ENCODE measurements at places on chromosomes 4 and X.

DNA sequence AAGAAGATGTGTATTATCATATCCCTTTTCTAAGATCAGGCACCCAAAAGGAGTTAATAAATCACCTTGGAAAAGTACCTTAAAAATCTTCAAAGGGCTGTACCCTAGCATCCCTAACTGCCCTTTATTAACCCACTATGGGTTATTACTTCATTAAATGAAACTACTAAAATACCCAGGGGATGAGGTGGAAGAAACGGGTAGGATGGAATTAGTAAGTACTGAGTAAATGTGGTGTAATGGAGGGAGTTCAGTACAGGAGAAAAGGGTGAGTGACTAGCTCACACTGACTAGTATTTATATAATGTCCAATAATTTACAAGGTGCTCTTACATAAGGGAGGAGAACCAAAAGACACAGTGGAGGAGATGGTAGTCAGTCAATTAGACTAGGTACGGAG lies 51.0 kb upstream of the RASGEF1B start:
- no peak for DNase-seq

DNA sequence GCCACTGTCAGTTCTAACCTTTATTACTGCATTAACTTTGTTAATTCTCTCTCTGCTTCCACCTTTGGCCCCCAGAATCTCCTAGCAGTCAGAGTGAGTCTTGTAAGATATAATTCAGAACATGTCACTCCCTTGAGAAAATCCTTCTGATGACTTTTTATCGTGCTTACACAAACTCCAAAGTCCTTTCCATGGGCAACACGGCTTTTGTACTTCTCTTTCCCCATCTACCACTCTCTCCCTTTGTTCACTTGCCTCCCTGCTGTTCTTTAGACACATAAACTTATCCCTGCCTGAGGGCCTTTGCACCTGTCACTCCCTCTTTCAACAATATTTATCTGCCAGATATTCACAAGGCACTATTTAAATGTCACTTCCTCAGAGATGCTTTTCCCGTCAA lies 64.8 kb downstream of the MAOB start:
- DNase-seq: no peak

- DNase-seq: no peak
Observed at GRCh38 chr4:180539284-180539683, 1703.9 kb upstream of the TENM3 start.

- no peak for DNase-seq
Observed at GRCh38 chr4:181579486-181579885, 663.7 kb upstream of the TENM3 start.

DNA sequence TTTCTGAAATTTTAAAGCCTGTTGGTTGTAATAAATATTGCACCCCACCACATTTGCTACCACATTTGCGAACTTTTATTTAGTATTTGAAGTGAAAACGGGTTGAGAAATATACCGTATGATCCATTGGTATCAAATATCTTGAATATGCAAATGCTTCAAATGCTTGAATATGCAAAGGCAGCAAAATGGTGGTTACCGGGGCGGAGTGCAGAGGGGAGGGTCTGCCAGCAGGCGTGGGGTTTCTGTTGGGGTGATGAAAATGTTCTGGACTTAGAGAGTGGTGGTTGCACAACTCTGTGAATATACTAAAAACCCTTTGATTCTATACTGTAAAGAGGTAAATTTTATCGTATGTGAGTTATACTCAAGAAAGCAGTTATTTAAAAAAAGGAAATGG lies 35.3 kb downstream of the SHROOM2 start:
- DNase-seq: no peak

DNA sequence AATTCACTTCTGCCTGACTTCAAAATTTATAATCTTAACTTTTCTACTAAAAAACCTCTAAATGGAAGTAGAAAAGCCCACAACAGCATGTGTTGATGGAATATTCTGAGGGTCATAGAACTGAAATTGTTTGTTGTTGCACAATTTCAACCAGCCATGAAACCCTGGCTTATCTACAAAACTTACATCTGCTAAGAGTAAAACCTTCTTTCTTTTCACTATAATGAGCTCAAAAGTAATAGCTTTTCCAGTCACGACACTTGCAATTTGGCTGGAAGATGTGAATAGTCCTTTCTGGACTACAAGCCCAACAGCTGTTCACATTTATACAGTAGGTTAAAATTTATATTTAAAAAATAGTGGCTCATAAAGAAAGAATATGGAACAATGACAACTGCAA lies 250.0 kb downstream of the GPAT3 start:
- DNase-seq: no peak

GRCh38 chr4:52780617-52781354 lies 29.6 kb upstream of the ERVMER34-1 start:
- DNase-seq: no peak

- no peak for DNase-seq
Observed at GRCh38 chr4:103012551-103012950, 7.0 kb downstream of the SLC9B1 start.

- no peak for DNase-seq
Observed at GRCh38 chr4:72875138-72875537, 194.4 kb downstream of the COX18 start.

DNA sequence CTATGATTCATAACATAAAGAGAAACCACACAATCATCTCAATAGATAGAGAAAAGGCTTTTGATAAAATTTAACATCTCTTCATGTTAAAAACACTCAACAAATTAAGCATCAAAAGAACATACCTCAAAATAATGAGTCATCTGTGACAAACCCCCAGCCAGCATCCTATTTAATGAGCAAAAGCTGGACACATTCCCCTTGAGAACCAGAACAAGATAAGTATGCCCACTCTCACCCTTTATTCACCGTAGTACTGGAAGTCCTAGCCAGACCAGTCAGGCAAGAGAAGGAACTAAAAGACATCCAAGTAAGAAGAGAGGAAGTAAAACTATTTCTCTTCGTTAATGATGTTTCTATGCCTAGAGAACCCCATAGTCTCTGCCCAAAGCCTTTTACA lies 507.2 kb downstream of the PABPC4L start:
- no peak for DNase-seq

GRCh38 chr4:70197842-70198241 lies 2.3 kb downstream of the ODAM start:
- no peak for DNase-seq

GRCh38 chr4:143308377-143308776 lies 28.3 kb upstream of the GAB1 start:
- DNase-seq: no peak

DNA sequence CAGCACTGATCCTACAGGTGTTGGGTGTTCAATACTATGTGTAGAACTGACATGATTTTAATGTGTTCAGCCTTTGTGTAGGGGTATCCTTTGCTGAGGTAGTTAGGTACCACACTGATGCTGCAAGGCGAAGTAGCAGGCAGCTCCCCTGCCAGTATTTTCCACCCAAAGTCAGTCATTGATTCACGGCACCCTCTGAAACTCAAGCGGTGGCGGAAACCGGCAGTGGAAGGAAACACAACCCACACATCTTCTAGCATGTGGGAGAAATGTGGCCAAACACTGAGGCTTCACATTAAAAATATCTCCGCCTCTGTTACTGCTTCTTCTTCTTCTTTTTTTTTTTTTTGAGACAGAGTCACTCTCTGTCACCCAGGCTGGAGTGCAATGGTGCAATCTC lies 126.3 kb downstream of the AASDH start:
- DNase-seq: no peak

- DNase-seq: no peak
Observed at GRCh38 chrX:15471028-15471427, 22.1 kb downstream of the PIR start.

- no peak for DNase-seq
Observed at GRCh38 chrX:21955403-21956189, 15.1 kb downstream of the SMS start.

- DNase-seq: no peak
Observed at GRCh38 chrX:42094218-42094617, 170.9 kb upstream of the CASK start.

DNA sequence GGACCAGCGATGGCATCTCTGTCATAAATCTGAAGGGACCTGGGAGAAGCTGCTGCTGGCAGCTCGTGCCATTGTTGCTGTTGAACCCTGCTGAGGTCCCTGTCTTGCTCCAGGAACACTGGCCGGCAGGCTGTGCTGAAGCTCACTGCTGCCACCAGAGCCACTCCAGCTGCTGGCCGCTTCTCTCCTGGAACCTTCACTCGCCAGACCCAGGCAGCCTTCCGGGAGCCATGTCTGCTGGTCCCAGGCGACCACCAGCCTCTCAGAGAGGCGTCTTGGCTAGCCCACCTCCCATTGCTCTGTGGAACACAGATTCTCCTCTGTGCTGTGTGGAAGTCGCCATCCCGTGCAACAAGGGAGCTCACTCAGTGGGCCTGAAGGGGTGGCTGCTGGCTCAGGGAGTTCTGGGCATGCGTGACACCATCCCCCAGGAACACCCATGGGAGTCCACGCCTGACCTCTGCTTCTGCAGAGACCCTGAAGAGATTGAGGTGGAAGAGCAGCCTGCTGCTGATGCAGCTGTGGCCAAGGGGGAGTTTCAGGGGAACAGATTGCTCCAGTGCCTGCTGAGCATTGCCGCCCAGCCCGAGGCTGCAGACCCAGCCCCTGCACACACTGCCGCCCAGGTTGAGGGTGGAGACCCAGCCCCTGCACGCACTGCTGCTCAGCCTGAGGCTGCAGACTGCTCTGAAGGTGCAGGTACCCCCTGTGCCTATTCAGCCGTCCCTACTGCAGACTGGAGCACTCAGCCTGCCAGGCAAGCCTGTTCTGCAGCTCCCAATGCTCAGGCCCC lies 33.1 kb upstream of the CYP4V2 start:
- DNase-seq: no peak

DNA sequence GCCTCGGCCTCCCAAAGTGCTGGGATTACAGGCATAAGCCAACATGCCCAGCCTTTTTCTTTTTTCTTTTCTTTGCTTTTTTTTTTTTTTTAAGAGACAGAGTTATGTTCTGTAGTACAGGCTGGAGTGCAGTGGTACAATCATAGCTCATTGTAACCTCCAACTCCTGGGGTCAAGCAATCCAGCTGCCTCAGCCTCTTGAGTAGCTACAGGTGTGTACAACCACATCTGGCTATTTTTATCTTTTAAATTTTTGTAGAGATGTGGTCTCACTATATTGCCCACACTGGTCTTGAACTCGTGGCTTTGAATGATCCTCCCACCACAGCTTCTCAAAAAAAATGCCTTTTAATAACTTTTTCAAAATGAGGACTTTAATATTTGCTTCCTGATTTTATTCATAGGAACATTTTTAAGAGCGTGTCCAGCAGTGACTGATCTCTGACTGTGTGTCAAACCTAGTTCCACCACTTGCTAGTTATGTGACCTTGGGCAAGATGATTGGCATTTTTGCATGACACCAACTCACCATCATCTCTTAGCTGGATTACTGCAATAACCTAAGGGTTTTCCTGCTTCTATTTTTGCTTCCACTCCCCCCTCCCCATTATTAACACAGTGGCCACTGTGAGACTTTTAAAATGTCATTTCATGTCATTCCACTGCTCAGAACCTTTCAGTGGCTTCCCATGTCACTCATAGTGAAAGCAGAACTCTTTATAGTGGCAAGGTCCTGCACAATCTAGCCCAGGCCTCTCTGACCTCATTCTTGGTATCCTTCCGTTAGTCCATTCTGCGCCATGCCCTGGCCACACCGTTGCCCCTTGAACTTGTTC lies 4.5 kb upstream of the TNIP3 start:
- DNase-seq: no peak

DNA sequence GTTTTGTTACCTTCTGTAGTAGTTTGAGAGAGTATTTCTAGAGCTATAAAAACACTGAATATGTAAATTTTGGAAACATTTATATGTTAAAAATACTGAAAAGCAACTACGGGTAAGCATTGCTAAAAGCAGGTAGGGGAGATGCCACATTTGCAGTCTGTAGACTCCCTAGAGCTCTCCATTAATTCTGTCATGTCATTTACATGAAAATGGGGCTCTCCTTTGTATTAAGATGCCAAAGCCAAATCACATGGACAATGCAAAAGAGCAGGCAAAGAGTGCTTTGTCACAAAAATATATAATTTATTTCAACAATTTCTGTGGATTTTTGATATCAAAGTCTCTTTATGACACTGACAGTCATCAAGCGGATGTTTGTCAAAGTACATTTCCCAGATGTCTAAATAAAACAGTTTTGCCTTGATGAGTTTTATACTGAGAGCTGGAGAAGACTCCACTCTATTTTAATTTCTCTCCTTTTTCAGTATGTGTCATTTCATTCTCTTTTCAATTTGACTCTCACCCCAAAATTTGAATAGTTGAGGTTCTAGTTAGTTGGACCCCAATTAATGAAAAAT lies 51.8 kb downstream of the LDB2 start:
- DNase-seq: no peak

GRCh38 chrX:47746446-47746845 lies 87.5 kb upstream of the UXT start:
- DNase-seq: no peak

- no peak for DNase-seq
Observed at GRCh38 chr4:126627255-126627654, 1005.5 kb upstream of the INTU start.

DNA sequence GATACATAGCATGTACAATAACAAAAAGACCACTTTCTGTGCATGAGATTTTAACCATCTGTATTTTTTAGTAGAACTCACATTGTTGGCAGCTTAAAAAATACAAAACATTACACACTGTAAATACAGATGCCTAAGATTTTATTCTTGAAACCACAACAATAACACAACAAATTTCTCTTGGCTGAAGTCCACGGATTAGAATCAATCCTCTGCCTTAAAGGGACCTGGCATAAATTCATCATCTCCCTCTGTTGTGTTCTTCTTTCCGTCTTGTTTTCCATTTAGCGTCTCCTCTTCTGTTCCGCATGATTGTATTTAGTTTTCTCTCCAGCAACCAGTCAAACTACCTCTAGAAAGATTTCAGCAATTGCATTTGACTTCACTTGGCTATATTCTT lies 231.0 kb downstream of the SPOCK3 start:
- DNase-seq: no peak

DNA sequence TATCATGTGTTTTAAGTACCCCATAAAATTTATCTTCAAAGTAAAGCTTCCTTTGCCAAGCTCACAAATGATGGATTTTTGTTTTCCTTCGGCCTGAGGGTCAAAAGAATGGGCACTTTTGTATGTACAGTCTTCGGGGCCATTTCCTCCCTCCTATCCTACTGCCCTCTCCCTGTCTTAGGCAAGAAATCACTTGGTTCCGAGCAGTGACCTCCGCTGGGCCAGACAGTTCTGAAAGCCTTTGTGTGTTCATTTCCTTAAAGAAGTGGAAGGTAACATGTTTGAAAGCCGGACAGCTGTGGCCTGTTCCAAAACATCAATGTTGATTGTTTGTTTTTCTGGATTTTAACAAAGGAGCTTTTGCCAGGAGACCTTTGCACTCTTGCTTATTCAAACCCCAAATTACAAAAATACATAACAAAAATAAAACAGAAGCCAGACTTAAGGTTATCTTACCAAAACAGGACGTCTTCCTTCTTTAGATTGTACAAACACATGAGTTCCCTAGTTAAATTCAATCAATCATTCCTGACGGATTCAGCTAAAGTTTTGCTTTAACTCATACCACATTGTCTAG lies 110.6 kb upstream of the LIMCH1 start:
- no peak for DNase-seq

DNA sequence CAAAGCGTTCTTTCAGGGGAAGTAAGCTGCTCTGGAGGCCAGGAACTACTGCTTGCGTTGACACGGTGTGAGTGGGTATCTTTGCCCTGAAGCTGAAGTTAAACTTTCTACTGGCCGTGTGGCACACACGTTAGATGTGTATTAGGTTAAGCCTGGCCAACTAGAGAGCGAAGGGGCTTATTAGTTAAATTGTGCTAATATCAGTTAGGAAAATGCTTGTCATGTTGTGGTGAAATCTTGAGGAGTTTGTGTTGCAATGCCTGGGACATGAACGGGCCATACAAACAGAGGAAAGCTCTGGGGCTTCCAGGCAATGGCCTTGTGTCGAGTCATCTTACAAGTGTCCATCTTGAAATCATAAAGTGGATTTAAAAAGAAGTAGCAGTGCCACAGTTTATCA lies 62.6 kb downstream of the NSUN7 start:
- no peak for DNase-seq

All from AG04450 (cell line).